ENCODE measurements at places on chromosomes 5 and 9.

GRCh38 chr5:81344736-81345135 lies 43.3 kb downstream of the ZCCHC9 start:
- no peak for DNase-seq

- no peak for DNase-seq
Measured at GRCh38 chr5:109173036-109173794, 236.6 kb downstream of the PJA2 start.

- DNase-seq: no peak
Measured at GRCh38 chr5:66342341-66342880, 198.3 kb downstream of the SREK1 start.

GRCh38 chr5:9537223-9538141 lies 8.4 kb downstream of the SEMA5A start:
- no peak for DNase-seq

GRCh38 chr9:124419832-124420489 lies 4.7 kb upstream of the PSMB7 start:
- DNase-seq: no peak

DNA sequence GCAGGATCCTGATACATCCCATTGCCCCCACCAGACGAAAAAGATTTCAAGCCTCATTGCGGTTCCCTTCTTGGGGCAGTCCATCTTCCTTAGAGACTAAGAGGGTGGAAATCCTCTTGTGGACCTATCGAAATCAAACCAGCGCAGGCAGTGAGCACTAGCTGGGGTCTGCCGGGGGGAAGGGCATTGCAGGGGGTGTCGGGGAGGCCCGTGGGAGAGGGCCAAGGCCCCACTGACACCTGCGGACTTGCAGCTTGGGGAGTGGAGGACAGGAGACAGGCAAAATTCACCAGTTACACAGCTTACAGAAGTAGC lies 522 bp downstream of the BTNL9 start:
- no peak for DNase-seq

DNA sequence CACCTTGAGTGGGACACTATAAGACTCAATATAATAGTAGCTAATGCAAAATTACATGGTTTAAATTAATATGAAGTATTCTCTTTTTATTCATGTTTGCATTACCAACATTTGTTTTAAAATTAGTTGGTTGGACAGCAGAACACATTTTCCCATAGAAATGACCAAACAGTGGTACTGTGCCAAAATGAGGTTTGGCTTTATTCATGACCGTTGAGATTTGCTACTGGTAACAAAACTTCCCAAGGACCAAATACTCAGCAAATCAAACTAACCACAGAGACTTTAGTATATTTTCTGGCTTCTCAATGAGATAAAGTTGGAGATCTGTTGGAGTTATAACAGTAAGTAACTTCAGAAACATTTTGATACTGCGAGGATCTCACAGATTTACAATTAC lies 637.8 kb upstream of the MEF2C start:
- DNase-seq: no peak

DNA sequence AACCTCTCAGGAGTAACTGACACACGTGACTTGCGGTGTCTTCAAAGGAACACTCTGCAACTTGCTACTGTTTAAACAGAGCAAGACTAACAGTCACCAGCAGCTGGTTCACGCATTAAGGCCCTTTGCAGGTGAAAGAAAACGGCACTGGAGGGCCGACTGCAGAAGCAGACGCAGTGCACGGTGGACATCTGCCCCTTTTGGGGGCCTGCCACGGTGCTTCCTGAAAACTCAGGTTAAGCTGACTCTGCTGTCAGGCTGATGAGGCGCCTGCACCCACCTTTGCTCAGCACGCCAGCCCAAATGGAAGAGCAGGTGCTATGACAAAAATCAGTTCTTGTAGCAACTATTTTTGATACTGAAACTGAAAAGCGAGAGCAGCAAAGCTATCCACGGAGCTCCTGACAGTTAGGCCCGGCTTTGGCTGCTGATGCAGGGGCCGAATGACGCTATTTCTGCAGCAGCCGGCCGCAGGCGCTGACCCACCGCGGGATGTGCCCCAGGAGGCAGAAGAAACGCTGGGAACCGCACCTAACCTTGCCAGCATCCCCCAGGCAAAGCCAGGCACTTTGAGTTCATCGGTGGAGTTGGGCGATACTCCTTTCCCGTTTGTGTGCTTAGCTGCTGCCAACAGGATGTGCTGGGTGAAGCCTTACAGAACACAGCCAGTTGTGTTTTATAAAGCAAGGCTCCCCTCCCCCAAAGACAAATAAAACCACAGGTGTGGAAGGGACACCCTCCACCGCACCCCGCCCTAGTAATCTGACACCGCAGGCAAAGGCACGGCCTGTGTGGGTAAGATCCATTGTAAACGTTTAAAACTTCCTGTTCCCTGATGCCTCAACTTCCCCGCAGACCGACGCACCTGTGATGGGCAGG lies 21.1 kb upstream of the TERT start:
- DNase-seq: peak; percentile 51

- DNase-seq: no peak
Measured at GRCh38 chr9:123043081-123043939, 9.8 kb downstream of the GPR21 start.

DNA sequence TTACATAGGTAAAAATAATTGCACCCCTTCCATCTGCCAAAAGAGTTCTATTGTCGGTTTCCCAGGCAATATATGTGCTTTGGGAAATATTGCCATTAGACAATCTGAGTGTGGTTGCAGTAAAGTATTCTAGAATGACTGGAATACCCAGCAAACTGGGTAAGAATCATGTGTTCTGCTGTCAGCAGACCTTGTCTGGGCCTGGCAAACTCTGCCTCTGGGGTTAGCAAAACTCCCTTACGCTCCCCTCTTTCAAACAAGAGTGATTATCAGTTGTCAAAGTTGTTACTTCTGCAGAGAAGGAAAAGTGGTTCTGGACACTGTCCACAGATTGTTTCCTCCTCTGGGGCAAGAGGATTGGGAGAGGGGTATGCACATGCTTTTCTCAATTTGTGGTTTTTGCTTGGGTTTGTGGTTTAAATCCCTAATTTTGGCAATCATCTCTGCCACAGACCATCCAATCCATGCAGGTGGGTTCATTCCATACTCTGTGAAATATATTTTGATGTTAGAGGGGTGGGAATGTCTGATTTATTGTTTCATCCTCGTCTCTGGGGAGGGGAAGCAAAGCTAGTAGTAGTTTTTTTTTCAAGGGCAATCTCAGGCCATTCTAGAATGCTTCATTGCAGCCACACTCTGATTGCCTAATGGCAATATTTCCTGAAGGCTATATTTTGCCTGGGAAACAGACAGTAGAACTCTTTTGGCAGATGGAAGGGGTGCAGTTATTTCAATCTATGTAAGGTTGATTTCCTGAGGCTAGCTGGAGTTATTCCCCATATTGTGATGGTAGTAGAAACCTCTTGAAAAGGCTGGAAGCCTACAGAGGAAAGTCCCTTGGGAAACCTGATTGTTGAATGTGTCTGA lies 24.0 kb upstream of the TNFSF15 start:
- DNase-seq: no peak

GRCh38 chr9:90505695-90506094 lies 136.9 kb downstream of the DIRAS2 start:
- no peak for DNase-seq

DNA sequence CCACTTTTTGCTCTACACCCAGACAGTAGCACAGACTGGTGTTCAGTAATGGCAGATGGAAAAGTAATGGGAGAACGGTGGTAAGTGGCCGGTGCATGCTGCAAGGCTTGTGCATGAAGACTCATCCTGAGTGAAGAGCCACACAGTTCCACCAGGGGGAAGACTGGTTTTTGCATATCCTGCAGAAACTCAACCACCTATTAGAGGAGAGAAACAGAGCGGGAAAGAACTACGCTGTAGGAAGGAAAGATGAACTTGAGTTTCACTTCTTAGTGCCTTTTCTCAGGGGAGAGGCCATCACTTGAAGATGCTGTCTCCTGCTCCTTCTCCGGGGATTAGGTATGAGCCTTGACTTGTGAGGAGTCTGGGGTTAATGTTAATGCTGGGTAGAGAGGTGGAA lies 9.4 kb upstream of the PRSS3 start:
- DNase-seq: no peak

DNA sequence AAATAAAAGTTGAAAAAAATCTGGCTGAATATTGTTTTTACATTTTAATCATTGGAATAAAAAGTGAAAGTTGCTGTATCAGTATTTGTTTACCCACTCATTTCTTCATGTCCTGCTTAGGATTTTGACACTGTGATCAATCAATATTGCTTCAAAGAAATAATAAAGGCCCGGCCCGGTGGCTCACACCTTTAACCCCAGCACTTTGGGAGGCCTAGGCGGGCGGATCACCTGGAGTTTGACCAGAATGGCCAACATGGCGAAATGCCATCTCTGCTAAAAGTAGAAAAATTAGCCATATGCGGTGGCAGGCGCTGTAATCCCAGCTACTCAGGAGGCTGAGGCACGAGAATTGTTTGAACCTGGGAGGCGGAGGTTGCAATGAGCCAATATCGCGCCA lies 93.7 kb upstream of the CTNND2 start:
- no peak for DNase-seq

DNA sequence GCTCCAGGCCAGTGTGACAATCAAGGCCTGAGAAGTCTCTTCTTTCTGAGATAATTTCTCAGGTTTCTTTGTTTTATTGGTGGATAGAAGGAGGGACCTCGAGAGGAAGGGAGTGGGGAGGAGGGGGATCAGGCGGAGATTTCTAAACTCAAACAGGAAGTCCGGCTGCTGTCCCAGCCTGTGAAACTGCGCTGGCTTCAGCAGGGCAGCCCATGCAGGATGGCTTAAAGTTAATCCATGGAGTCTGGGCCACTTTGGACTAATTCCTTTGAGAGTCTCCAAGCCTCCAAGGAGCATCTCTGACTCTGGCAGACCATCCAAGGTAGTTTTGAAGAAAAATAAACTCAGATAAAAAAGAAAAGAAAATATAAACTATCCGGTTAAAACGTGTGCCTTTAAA lies 378.5 kb downstream of the MLLT3 start:
- no peak for DNase-seq

- no peak for DNase-seq
Measured at GRCh38 chr5:12419075-12419474, 514.8 kb upstream of the CTNND2 start.

DNA sequence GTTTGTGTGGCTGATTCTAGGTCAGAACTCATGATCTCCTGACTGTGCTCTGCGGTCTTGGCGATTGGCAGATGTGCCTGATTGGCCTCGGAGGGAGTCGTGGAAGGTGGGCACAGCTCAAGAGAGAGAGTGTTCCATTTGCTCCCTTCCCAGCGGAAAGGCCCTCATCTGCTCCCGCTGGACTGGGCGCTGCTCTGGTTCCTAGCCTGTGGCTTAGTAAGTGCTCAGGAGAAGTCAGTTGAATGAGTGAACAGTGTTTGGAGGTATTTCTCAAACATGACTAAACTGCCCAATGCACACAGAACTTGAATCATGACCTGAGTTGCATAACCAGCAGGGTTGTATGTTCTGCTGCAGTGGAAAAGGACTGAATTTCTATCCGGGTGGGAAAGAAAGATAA lies 120.2 kb upstream of the PITX1 start:
- no peak for DNase-seq

GRCh38 chr5:10266839-10267238 lies 16.8 kb downstream of the CCT5 start:
- no peak for DNase-seq

DNA sequence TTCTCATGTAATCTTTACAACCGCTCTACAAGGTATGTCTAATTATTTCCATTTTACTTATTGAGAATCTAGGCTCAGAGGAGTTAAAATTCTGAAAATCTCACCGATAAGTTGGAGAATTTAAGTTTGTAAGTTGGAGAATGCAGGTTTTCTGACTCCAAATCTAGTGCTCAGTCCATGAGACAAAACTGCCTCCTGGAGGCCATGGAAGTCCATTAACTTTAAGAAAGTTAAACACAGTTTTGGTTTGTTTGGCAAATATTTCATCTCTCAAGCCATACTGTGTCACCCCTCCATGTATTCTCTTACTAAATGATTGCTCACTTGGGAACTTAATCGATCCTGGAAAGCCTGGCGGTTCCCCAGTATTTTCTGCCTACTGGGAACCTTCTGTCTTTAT lies 52.6 kb downstream of the INIP start:
- no peak for DNase-seq

DNA sequence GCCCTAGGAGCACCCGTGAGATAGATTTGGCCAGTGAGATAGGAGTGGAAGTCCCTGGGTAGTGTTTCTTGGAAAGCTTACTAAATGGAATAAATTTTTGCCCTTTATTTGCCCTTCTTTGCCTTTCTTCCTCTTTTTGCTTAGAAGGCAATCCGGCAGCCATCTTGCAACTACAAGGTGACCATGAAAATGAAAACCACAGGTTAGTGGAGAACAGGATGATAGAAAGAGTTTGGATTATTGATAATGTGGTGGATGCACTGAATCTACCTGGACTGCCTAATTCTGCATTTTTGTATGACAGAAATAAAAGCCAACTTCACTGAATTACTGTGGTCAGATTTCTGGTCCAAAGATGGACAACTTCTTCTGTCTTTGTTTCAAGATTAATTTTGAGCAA lies 33.2 kb downstream of the TARS1 start:
- no peak for DNase-seq

DNA sequence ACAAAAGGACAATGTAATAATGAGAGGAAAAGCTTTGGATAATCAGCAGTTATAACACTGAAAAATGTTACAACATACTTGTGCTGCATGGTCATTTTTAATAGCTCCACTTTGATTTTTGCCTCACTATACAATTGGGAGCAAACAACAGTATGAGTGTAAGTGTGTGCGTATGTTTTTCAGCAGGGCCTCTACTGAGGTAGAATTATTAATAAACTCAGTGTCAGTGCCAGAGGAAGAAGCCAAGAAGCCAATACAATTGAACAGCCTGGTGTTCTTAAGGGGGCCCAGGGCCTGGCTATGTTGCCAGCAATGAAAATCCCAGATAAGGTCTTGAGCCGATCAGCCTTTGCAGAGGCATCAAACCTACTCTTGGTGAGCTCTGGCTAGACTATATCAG lies 16.1 kb upstream of the RLN1 start:
- DNase-seq: no peak

- peak; percentile 84 for DNase-seq
Measured at GRCh38 chr5:172697123-172698121, 56.4 kb downstream of the NEURL1B start.

- no peak for DNase-seq
Measured at GRCh38 chr5:175286981-175287380, 157.0 kb downstream of the DRD1 start.

DNA sequence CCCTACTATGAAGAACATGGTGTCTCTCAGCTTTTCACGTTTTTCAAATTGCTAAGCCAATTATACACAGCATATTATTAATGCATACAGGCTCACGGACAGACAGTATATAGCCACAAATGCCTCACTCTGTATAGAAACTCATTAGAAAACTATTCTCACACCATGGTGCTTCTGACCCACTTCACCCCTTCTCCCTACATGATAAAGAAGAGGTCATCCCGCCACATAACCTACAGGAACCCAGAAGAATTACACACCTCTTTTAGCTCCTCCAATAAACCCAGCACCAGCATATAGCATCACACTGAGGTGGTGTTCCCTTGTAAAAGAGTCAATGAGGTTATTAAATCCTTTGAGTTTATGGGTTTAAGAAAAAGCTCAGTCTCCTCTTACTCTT lies 5.6 kb downstream of the TLE1 start:
- DNase-seq: no peak

- DNase-seq: no peak
Measured at GRCh38 chr5:138952962-138953361, 77.8 kb upstream of the LRRTM2 start.
